Purkinje cell (primary cell): ENCODE measurements at places on chromosomes 4 and X. TPM values are rescaled to one million over a fixed set of nuclear protein-coding genes. Genes with fewer than 3 reads are reported as not detected.

AGTR2 gene
- 38.2 and 56.2 TPM in 2 replicates for polyA plus RNA-seq

HSD17B13 gene
- polyA plus RNA-seq, result 0.31 and 1.1 TPM in 2 replicates

MUC7 gene
- polyA plus RNA-seq, result not detected in 2 replicates

RTL5 gene
- polyA plus RNA-seq, result 3.0 and 3.5 TPM in 2 replicates

CENPVL1 gene
- polyA plus RNA-seq, result 0.35 and 0.92 TPM in 2 replicates

PLXNB3 gene
- polyA plus RNA-seq, result not detected in 2 replicates
